ENCODE measurements at places on chromosomes 7 and 10. TPM values are rescaled to one million over a fixed set of nuclear protein-coding genes. Genes with fewer than 3 reads are reported as not detected.

GRCh38 chr7:11252011-11252607 is 278.4 kb downstream of the PHF14 start:
- H3K4me3 ChIP-seq = no peak overlapping the region
- no peak for DNase-seq
- no peaks in the 10 kb centered on the region for H3K4me1 ChIP-seq
- H3K27ac ChIP-seq = no peak overlapping the region

Gene DIP2C
- 42.1 TPM for total RNA-seq

- H3K27me3 ChIP-seq = no peaks in the 10 kb centered on the region
- no peak for DNase-seq
Observed at GRCh38 chr10:55273946-55274345, 472.9 kb upstream of the PCDH15 start.

Gene INA
- total RNA-seq = 11.1 TPM

DNA sequence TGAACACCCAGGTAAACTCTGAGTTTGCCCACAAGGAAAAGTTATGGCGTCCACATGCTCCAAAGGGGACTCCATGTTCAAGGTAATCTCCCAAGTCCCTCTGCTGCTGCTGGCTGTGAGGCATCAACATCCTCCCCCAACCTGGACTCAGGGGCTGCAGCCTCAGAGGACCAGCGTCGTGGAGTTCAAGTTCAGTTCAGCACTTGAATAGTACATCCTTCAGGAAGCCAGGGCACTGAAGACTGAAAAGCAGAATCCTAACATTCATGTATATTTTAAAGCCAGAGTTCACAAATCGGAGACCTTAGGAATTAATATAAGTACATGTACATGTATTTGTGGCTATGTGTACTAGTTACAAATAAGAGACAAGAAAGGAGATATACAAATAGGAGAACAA is 90.4 kb downstream of the PTPRE start:
- no peaks in the 10 kb centered on the region for H3K27me3 ChIP-seq
- H3K36me3 ChIP-seq = no peaks in the 10 kb centered on the region
- no peaks in the 10 kb centered on the region for H3K4me1 ChIP-seq

Gene MEOX2
- total RNA-seq = 7.8 TPM

GRCh38 chr10:20962165-20962564 is 65.1 kb upstream of the NEBL start:
- DNase-seq = no peak
- H3K4me1 ChIP-seq = no peaks in the 10 kb centered on the region
- no peaks in the 10 kb centered on the region for H3K27me3 ChIP-seq
- H3K36me3 ChIP-seq = no peaks in the 10 kb centered on the region

DNA sequence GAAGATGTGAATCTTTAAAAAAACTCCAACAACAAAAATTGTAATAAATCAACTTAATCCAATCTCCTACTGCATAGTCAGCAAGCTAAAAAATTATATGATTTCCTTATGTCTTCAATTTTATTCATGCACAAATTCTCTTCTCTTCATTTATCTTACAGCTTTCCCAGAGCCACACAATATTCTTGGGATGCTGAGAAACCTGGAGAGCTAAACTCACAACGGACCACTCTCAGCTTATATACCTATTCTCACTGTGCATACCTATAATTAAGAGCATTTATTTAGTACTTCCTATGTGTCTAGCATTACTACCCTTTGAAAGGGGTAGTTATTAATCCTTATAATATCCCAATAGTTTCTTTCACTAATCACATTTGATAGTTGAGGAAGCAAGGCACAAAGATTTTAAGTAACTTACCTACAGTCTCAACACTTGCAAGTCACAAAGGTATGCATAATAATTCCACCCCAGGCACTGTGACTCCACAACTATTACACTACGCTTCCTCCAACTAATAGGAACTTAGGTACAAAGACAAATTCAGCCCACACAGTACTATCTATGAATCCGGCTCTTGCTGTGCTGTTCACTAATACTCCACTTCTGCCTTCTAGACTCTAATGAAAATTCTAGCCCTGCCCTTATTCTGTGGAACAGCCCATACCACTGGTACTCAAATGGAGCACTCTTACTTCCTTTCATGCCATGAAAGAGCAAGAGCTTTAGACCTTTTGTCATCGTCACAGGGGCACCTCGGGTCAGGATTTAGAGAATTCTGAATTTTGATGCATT is 5.1 kb downstream of the CCDC71L start:
- no peak overlapping the region for H3K4me3 ChIP-seq
- no peak for DNase-seq
- H3K4me1 ChIP-seq = peaks cover 28% of the 10 kb centered on the region
- H3K27me3 ChIP-seq = no peaks in the 10 kb centered on the region
- no peak overlapping the region for H3K27ac ChIP-seq

- no peak overlapping the region for H3K4me3 ChIP-seq
- H3K36me3 ChIP-seq = peaks cover 59% of the 10 kb centered on the region
- no peak for DNase-seq
- no peaks in the 10 kb centered on the region for H3K27me3 ChIP-seq
- no peak overlapping the region for H3K27ac ChIP-seq
Observed at GRCh38 chr7:98994046-98994944, 116.0 kb downstream of the TRRAP start.

GRCh38 chr10:22219308-22219707 is 1.5 kb upstream of the EBLN1 start:
- no peak overlapping the region for H3K4me3 ChIP-seq
- H3K36me3 ChIP-seq = no peaks in the 10 kb centered on the region
- no peak overlapping the region for H3K27ac ChIP-seq
- DNase-seq = no peak
- no peaks in the 10 kb centered on the region for H3K27me3 ChIP-seq

GRCh38 chr10:121497513-121498470 is 100.5 kb downstream of the FGFR2 start:
- H3K4me1 ChIP-seq = peaks cover 3% of the 10 kb centered on the region
- no peak for DNase-seq
- no peak overlapping the region for H3K4me3 ChIP-seq

- peak overlapping the region; percentile 71 for H3K4me3 ChIP-seq
- peak overlapping the region; percentile 98 for H3K27ac ChIP-seq
- H3K36me3 ChIP-seq = no peaks in the 10 kb centered on the region
- peak; percentile 88 for DNase-seq
- H3K27me3 ChIP-seq = no peaks in the 10 kb centered on the region
- H3K4me1 ChIP-seq = peaks cover 43% of the 10 kb centered on the region
Observed at GRCh38 chr7:27188386-27189294, 3.6 kb upstream of the HOXA11 start.

- H3K4me3 ChIP-seq = no peak within 1 kb of the TSS
- no peaks in the 10 kb centered on the region for H3K36me3 ChIP-seq
- no peaks in the 10 kb centered on the region for H3K4me1 ChIP-seq
- no peak for DNase-seq
- no peak within 1 kb of the TSS for H3K27ac ChIP-seq
Observed at GRCh38 chr7:142770661-142771352, at the start of gene PRSS2. PRSS2 (plus strand) TSS chr7:142770970; CDS start chr7:142770983, 13 bp downstream.

DNA sequence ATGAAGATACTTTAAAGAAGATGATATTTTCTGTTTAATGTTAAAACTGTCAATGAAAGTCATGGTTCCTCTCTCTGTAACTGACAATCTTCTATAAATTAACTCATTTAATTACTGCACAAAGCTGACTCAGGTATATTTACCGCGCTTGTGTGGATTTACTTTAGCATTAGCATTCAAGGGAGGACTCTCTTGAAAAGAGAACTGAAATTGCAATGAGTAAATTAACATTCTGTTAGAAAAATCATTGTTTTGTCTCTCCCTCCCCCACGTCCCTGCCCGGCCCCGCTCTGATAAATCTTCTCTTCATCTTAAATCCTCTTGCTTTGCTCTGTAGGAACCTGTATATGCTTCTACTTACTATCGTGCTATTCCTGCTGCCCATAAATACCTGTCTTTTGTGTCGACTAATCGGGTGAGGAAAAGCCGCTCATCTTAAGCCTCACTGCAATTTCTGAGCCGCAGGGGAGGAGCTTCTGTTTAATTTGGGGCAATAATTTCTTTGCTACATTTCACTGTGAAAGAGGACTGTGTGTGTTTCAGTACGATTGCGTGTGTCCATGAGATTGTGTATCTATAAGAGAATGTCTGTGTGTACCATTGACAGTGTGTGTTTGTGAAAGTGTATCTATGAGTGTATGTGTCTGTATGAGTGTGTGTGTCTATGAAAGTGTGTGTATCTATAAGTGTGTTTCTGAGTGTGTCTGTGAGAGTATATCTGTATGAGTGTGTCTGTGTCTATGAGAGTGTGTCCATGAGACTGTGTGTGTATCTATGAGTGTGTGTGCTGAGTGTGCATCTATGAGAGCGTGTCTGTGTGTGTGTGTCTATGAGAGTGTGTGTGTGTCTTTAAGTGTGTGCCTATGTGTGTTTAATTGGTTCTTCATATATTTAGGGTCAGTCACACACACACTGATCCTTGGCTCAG is 46.5 kb upstream of the LYZL2 start:
- no peaks in the 10 kb centered on the region for H3K36me3 ChIP-seq
- H3K4me3 ChIP-seq = no peak overlapping the region
- no peaks in the 10 kb centered on the region for H3K27me3 ChIP-seq
- no peak overlapping the region for H3K27ac ChIP-seq
- H3K4me1 ChIP-seq = no peaks in the 10 kb centered on the region

- no peaks in the 10 kb centered on the region for H3K36me3 ChIP-seq
- H3K4me3 ChIP-seq = no peak overlapping the region
- peaks cover 13% of the 10 kb centered on the region for H3K4me1 ChIP-seq
Observed at GRCh38 chr7:116785843-116786242, 76.5 kb upstream of the CAPZA2 start.

GRCh38 chr10:132146271-132146671 is 40.5 kb upstream of the DPYSL4 start:
- no peak overlapping the region for H3K27ac ChIP-seq
- no peak for DNase-seq
- no peaks in the 10 kb centered on the region for H3K4me1 ChIP-seq
- no peak overlapping the region for H3K4me3 ChIP-seq
- no peaks in the 10 kb centered on the region for H3K27me3 ChIP-seq
- H3K36me3 ChIP-seq = no peaks in the 10 kb centered on the region

- H3K4me3 ChIP-seq = no peak overlapping the region
- no peak overlapping the region for H3K27ac ChIP-seq
- DNase-seq = no peak
- H3K27me3 ChIP-seq = no peaks in the 10 kb centered on the region
Observed at GRCh38 chr10:122073508-122073907, 84.5 kb downstream of the TACC2 start.

DNA sequence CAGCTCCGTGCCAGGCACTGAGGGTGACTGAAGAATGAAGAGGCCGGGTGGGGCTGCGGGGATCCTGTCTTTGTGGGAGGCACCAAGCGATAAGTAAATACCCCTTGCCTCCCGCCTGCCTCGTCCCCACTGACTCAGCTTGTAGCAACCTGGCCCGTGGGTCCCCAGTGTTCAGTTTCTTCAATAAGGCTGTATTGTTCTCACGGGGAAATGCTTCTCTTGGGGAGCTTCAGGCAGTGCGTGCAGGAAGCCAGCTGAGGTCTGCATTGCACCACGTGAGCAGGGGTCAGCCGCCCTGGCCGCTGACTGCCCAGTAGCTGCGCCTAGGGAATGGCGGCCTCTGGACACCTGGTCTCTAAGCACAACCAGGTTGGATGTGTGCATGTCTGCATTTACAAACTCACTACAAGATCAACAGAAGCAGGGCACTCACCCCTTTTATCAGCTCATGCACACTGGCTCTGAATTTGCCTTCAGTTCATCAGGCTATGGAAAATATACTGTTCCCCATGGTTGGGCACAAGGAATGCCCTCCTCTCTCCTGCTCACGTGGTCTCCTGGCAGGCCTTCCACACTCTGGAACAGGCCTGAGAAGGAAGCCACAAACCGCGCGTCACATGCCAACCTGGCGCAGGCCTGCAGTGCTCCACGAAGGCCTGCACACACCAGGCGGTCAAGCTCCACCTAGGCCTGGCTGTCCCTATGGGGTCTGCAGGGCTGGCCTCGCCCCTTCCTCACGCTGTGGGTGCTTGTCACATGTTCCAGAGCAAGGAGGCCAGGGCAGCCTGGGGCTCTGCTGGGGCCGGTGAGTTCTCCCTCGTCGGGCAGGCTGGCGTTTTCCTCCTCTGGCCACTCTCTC is 135.7 kb upstream of the RNF32 start:
- H3K27ac ChIP-seq = no peak overlapping the region
- H3K4me1 ChIP-seq = no peaks in the 10 kb centered on the region
- H3K27me3 ChIP-seq = no peaks in the 10 kb centered on the region
- H3K36me3 ChIP-seq = no peaks in the 10 kb centered on the region
- H3K4me3 ChIP-seq = no peak overlapping the region

Gene GFRA1
- total RNA-seq = 115 TPM

DNA sequence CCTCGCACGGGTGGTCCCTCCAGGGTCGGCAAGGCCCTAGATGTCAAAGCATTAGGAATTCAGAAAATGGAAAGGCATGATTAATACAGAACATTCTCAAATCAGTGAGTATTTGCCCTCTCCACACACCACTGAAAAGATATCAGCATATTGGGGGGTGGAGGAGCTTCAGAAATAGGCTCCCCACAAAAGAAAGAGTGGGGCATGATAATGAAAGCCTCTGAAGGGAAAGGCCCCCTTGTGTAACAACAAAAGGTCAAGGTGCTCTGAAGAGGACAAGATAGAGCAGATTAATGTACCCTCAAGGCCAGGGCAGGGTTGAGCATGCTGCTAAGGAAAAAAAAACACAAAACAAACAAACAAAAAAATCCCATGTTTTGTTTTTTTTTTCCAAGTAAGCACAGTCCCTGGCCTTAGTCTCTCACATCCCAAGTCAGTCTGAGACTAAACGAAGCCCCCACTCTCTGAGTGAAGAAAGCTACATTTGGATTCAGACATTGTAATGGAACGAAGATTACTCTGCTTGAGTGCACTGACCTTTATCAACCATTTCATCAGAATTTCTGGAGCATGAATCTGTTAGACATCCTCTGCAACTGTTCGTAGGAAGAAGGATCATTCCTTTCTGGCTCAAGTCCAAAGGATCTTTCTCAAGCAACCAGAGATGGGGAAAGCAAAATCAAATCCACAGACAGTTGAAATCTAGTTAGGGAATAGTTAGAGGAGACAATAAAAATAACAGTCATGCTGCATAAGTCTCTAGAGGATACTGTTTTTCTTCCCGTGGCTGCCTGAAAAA is 27.4 kb upstream of the DGKI start:
- no peaks in the 10 kb centered on the region for H3K27me3 ChIP-seq
- no peak overlapping the region for H3K4me3 ChIP-seq
- peak overlapping the region; percentile 39 for H3K27ac ChIP-seq
- no peak for DNase-seq
- peaks cover 55% of the 10 kb centered on the region for H3K4me1 ChIP-seq

DNA sequence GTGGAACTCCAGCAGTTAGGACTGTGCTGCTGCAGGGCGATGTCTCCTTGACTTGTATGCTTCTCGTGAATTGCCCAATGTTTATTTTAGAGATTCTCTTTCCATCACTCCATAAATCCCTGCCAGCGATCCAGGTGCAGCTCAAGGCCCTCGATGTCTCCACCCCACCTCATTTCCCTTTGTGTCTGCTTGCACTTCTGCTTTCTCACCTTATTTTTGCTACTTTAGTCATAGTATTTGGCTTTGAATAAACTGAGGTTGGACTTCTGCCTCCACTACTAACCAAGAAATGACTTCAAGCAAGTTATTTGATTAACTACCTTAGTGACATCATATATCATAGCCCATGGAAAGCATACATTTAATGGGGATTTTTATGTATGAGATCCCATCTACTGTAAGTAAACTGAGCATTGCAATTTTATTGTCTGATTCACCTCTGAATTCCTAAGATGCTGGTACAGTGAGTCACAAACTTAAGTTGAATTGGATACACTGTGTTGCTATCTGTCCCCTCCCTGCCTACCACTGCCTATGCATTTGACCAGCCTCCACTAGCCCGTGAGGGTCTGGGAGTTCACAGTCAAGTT is 255.8 kb downstream of the ABCA13 start:
- H3K36me3 ChIP-seq = no peaks in the 10 kb centered on the region
- H3K27ac ChIP-seq = no peak overlapping the region
- H3K4me3 ChIP-seq = no peak overlapping the region
- no peak for DNase-seq
- H3K27me3 ChIP-seq = no peaks in the 10 kb centered on the region
- no peaks in the 10 kb centered on the region for H3K4me1 ChIP-seq
